ENCODE measurements at places on chromosomes 1 and 21. TPM values are rescaled to one million over a fixed set of nuclear protein-coding genes. Genes with fewer than 3 reads are reported as not detected.
A peak's percentile ranks its signal among the peaks of the same experiment; 100 is the strongest.

GRCh38 chr1:70896224-70896623 is 151.4 kb downstream of the PTGER3 start:
- no peak overlapping the region for H3K4me3 ChIP-seq
- H3K36me3 ChIP-seq, result no peaks in the 10 kb centered on the region
- H3K4me1 ChIP-seq, result no peaks in the 10 kb centered on the region
- peak; percentile 7 for DNase-seq

GRCh38 chr1:248625971-248626370 is 8.9 kb downstream of the OR2T11 start:
- H3K36me3 ChIP-seq, result no peaks in the 10 kb centered on the region
- no peak overlapping the region for H3K4me3 ChIP-seq
- no peak overlapping the region for H3K27ac ChIP-seq
- H3K27me3 ChIP-seq, result no peaks in the 10 kb centered on the region
- no peak for DNase-seq

HDAC1 gene
- total RNA-seq, result 160 TPM

- DNase-seq, result no peak
- no peak overlapping the region for H3K4me3 ChIP-seq
- no peaks in the 10 kb centered on the region for H3K4me1 ChIP-seq
- H3K27me3 ChIP-seq, result no peaks in the 10 kb centered on the region
Observed at GRCh38 chr21:34132926-34133325, 59.5 kb downstream of the MRPS6 start.

Data from SJCRH30 (cell line).